GM12878 (cell line): ENCODE measurements at places on chromosomes 4 and X.

- no peak for DNase-seq
Observed at GRCh38 chr4:80183250-80184052, 13.9 kb upstream of the PRDM8 start.

- DNase-seq: no peak
Observed at GRCh38 chr4:138555584-138555983, 313.4 kb upstream of the SLC7A11 start.

DNA sequence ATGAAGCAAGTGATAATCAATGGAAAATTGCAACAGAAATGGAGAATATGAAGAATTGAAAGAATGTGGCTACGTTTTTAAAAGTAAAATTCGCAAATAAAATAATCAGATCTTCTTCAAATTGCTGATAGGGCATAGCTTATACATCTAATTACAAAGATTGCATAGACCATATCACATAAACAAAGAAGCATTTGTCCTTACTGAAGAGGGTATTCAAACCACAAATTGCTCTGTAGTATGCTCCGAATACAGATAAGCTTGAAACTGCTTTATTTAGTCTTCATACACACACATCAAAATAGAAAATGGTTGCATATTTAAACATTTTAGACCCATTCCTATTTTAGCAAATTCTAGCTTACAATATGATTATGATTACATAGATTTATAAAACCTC lies 206.7 kb upstream of the SLIT2 start:
- DNase-seq: no peak

- DNase-seq: peak; percentile 42
Observed at GRCh38 chr4:83639849-83640493, 104.1 kb downstream of the GPAT3 start.

GRCh38 chrX:78456909-78457308 lies 129.5 kb upstream of the CYSLTR1 start:
- no peak for DNase-seq

DNA sequence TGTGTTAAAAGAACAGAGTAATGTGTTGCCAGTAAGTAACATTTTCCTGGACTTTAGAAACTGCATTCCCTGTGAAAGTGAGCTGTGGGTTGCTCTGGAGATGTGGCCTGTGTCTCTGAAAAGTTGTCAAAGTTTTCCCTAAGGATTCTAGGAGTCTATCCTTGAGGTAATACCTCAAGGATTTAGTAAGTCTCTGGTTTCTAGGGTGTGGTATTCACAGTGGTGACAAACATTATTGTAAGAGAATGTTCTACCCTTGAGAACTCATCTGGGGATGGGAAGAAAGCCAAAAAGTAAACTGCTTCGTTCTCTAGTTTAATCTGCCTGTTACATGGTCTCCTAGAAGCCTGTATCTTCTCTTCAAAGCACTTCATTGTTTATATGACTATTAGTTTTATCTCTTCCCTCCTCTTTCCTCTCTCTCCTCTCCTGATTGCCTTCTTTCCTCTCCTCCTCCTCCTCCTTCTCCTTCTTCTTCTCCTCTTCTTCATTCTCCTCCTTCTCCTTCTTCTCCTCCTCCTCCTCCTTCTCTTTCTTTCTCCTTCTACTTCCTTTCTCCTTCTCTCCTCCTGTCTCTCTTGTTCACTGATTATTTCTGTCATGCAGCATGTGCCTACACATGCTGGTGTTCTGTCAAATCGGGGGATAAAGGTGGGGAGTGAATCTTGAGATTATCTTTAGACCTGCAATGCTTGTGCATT lies 321.3 kb downstream of the PTTG2 start:
- no peak for DNase-seq
